ENCODE measurements at places on chromosomes 7 and 10.

GRCh38 chr7:3201306-3201705 lies 99.7 kb upstream of the SDK1 start:
- DNase-seq: no peak

- DNase-seq: no peak
Observed at GRCh38 chr10:36351159-36351558, 709.1 kb upstream of the FZD8 start.

DNA sequence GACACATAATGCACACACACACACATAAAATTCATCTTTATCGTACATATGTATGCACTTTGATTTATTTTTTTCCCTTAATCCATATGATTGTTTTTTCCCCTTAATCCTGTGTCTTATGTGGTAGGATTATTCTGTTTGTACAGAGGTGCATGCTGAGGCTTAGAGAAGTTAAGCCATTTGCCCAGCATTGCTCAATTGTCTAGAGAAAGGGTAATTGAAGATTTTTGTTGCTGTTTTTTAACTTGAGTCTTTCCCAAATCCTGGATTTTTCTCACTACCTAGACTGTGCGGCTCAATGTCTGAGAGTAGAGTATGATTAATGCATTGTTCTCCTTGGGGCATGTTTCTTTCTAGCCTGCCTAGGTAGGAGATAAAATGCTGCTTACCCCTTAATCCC lies 35.0 kb downstream of the WBP1L start:
- DNase-seq: no peak

- DNase-seq: no peak
Observed at GRCh38 chr7:55953707-55954475, 2.2 kb downstream of the MRPS17 start.

- no peak for DNase-seq
Observed at GRCh38 chr10:76337641-76338040, 906.2 kb downstream of the LRMDA start.

GRCh38 chr7:47846138-47846836 lies 102.0 kb downstream of the PKD1L1 start:
- DNase-seq: no peak

DNA sequence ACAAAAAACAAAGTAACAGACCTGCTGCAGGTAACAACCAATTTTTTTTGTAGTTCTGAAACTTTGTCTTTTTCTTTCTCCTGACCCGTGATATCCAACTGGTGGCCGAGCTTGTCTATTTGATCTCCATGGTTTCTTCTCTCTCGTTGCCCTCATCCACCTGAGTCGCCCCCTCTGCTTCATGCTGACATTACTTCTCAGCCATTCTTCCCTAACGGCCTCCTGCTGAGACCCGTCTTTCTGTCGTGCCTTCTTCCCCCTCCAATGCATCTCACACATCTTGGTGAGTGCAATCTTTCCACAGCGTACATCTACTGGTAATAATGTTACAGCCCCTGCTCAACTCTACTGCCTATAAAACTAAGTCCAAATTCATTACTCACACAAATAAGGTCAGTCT lies 352.9 kb downstream of the RNLS start:
- DNase-seq: no peak

DNA sequence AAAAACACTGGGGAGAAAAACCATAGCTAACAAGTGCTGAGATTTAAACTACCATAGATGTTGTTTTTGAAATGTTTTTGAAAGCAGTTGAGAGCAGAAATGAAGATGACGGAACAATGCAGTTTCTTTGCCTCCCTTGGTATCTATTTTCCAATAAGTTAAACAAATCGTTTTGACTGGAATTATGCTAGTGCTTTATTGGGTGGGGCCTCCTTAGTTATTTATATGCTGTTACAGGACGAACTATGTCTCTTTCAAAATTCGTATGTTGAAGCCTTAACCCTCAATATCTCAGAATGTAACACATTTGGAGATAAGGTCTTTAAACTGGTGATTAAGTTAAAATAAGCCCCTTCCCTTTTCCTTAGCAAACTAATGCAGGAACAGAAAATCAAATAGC lies 45.5 kb upstream of the SEPHS1 start:
- no peak for DNase-seq

GRCh38 chr7:47483604-47484273 lies 98.2 kb downstream of the TNS3 start:
- no peak for DNase-seq

DNA sequence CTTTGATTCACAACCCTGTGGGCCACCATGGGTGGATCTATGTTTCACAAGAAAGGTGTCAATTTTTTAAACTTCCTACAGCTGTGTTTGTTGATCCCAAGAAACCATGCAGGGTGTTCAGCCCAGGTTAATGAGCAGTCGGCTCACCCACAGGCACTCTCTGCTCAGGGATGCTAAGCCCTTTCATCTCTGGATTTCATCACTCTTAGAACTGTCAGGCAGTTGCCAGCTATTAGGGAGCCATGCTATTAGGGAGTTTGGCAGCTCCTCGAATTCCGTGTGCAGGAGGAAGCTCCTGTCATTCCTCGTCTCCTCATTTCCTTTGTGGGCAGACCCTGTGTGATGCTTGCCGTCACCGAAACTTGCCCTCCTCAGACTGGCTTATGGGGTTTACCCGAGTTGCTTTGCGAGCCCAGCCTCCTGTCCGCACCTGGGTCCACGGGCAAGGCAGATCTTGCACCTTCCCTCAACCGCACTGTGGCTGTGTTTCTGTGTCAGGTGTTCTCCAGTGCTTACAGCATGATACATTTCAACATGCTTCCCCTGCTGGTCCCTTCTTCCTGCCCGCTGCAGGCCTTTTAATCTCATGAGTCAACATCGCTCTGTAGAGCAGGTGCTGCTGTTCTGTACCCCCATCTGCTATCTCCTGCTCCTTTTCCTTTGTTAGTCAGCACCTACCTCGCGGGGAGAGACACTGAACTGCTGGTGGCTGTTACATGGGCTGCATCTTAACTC lies 509.8 kb downstream of the SUGCT start:
- no peak for DNase-seq

DNA sequence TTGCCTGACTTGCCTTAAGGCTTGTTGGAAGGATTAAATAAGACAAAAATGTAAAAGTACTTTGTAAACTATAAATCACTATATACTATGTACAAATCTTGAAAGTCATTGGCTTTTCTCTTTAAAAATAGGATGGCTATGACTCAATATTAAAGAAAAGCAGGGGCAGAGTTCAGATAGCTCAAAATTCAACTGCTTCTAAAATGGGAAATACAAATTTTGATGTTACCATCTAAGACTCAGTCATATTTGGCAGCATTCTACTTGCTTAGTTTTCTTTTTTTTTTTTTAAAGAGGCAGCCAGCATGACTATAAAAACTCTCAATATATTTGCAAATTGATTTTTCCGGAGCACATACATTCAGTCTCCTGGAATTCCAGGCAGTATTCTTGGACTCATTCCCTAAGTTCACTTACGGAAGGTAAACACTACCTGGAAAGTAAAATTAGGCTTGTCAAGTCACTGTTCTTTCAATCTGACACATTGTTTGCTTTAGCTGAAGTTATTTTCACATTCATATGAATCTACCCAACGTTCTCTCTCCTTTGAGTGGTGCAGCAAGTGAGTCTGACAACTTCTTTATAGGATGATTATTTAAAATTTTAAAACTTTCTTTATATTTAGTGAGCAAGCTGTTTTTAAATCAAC lies 133.8 kb upstream of the CCDC6 start:
- no peak for DNase-seq

DNA sequence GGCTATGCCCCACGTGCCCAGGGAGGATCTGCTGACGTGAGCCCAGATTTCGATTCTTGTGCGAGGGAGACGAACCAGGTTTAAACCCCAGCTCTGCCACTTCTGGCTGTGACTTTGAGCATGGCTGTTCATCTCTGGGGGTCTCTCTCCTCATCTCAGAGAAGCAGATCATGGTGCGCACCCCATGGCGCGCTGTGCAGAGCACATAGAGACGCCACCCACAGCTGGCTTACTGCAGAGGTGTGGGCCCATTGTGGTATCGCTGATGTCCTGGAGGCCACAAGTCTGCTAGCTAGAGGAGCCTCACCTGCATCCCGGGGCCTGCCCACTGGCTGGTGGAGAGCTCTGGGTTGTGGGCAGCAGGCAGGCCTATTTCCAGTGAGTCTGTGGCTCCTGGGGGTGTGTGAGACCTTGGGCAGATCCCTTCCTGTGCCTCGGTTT lies 140.5 kb downstream of the LHPP start:
- no peak for DNase-seq

GRCh38 chr7:147332988-147333387 lies 1216.4 kb downstream of the CNTNAP2 start:
- DNase-seq: no peak

- no peak for DNase-seq
Observed at GRCh38 chr10:59678884-59679301, 30.8 kb downstream of the SLC16A9 start.

- no peak for DNase-seq
Observed at GRCh38 chr7:134834689-134835462, 55.4 kb downstream of the CALD1 start.

DNA sequence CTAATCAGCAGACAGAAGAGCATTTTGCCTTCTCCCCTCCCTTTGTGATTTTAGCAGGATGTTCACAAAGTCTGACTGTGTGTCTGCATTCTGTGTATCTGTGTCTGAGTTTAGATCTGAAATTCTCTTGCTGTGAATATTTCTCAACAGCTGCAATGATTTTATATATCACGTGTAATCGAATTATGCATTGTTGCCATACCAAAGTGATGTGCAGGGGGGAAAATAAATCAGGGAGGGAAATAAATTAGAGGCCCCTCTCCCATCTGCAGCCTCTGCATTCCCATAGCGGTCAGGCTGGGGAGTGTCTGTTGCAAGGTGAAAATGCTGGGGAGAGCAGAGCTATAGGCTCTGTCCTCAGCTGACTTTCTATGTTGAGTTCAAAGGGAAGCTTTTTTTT lies 209.0 kb downstream of the LRMDA start:
- DNase-seq: no peak

DNA sequence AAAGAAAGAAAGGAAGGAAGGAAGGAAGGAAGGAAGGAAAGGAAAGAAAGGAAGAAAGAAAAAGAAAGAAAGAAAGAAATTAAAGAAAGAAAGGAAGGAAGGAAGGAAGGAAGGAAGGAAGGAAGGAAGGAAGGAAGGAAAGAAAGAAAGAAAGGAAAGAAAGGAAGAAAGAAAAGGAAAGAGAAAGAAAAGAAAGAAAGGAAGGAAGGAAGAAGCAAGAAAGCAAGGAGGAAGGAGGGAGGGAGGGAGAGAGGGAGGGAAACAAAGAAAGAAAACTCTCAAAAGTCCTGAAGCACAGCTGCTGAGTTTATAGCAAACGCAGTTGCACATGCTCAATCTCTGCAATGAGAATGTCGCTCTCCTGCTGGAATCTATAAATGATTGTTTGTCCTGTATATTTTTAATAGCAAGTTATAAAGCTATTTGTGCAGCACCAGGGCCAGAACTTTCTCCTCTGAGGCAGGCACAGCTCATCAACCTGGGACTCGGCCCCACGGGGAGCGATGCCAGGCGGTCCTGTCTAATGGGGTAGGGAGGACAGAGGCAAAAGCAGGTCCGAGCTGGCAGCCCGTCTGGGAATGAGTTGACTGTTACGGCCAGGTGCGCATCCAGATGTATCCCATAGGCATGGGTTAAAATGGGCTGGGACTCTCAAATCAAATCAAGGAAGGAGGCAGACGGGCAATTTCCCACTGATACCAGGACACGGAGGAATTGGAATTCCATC lies 118.0 kb upstream of the PFKP start:
- no peak for DNase-seq

DNA sequence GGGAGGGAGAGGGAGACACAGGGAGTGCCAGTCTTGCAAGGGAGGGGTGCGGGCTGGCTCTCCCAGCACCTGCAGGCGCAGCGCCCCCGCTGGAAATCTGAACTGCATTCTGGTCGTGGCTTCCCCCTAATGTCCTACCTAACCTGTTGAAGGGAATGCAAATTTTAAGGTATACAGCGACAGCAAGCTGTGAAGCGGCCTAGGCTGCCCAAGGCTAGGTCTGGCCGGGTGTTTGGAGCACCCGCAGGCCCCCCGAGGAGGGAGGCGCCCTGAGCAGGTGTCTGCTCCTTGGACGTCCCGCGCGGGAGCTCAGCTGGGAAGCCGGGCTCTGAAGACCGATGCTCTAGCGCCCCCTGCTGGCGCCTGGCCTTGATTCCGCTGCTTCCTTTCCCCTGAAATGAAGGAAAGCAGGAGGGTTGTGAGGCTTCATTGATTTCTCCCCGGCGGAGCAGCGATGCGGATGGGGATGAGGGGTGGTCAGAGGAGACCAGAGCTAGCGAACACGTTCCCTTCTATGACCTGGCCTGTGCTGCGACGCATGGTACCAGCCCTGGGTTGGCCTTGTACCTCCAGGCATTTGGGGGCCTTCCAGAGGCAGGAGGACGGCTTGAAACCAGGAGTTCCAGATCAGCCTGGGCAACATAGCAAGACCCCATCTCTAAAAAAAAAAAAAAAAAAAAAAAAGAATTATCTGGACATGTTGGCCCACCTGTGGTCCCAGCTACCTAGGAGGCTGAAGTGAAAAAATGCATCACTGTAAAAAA lies 601.3 kb downstream of the GALNT17 start:
- peak; percentile 81 for DNase-seq

DNA sequence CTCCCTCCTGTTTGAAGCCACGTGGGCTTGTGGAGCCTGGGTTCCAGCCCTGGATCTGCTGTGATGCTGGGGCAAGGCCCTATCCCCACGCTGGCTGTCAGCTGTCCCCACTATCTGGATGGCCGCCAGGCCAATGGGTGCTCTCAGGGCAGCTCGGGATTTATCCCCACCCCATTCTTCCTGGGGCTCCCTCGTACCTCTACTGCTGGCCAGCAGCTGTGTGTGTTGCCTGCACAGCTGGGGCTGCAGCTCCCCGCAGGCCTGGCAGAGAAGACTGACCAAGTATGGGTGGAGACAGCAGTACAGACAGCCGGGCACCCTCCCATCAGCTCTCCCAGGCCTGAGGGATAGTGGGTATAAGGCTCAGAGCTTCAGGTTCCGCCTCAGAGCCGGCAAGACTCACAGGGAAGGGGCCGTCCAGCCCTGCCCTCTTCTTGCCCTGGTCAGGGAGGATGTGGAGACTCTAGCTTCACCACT lies 13.6 kb downstream of the CLIP2 start:
- DNase-seq: no peak

DNA sequence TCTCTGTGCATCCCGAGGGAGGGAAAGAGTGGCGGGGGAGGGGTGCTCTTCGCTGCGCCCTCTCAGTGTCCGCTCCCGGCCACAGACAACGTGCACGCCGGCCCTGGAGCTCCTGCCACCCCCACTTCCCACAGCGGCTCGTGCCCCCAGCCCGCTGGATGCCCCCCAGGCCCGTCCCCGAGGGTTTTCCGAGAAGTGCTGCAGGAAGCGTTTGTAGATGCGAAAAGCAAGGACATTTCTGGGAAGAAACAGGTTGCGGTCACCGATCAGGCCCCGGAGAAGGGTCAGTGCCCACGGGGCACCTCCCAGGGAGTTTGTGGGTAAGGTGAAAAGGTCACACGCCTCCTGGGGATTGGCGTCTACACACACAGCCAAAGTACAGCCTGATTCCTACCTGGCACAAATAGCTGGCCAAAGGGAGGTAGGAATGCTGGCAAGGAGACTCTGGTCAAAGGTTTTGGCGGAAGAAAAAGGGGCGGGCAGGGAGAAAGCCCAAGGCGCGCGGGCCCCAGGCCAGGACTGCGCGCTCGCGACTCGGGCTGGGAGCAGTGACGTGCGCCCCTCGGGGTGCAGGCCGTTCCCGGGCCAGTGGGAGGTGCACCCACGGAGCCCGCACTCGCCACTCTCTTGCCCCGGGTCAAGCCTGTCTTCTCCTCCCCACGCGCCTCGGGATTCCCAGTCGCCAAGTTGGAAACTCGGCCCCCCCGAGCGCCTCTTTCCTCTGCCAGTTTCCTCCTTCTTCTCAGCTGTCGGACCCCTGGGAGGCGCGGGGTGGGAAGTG lies 1.5 kb upstream of the NRP1 start:
- no peak for DNase-seq
